AG04449 (cell line): ENCODE measurements at places on chromosomes 7 and 10.

- DNase-seq, result no peak
Observed at GRCh38 chr7:33762911-33763306, 142.4 kb upstream of the BMPER start.

DNA sequence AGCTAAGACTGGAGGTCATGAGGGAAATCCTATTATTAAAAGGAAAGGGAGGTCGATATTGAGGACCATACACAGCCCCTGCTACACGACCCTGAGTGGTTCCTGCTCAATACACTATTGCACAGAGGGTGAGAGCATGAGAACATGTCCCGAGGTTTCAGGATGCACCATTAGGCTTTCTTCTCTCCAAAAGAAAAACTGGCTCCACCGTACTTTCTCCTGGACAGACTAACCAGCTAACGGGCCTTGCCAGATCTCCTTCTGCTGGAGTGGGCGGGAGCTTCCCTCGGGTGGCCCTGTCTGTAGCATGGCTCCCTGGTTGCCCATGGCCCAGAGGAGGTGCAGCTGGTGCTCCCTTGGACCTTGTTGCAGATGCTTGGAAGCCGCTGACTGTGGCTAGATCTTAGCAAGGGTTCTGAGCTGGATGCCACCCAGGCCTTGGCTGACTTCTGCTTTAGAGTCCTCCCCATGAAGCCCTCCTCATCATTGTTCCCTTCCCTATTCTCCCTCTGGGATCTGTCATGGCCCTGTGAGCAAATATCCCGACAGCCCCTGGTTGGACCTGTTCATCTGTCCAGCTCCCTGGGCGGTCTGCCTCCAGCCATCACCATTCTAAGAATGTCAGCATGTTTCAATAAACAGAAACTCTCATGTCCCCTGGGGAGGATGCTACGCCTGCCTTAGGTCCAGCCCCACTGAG lies 52.9 kb upstream of the SHH start:
- DNase-seq, result no peak

- no peak for DNase-seq
Observed at GRCh38 chr10:124076148-124076733, 17.2 kb downstream of the CHST15 start.

DNA sequence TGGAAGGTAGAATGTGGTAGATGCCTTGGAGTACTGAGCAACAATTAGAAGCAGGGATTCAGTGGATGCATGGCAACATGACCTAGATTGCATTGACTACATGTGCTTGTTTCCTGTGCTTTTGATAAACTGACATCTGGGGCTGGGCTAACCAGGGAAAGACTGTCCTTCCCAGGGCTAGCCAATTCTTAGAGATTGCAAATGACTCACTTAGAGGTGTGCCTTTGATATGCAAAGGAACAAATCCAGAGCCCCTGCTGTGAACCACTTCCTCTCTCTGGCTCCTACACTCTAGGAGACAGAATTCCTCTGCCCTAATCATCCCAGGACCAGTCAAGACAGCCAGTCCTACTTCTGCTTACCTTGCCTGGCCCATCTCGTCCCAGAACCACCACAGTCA lies 651.5 kb downstream of the LRMDA start:
- no peak for DNase-seq

GRCh38 chr7:128409596-128410450 lies at the start of gene IMPDH1:
Gene IMPDH1 (minus strand): TSS chr7:128409982. CDS start chr7:128409901, 81 bp downstream.
- no peak for DNase-seq

- DNase-seq, result no peak
Observed at GRCh38 chr10:89942217-89942616, 240.8 kb downstream of the KIF20B start.

DNA sequence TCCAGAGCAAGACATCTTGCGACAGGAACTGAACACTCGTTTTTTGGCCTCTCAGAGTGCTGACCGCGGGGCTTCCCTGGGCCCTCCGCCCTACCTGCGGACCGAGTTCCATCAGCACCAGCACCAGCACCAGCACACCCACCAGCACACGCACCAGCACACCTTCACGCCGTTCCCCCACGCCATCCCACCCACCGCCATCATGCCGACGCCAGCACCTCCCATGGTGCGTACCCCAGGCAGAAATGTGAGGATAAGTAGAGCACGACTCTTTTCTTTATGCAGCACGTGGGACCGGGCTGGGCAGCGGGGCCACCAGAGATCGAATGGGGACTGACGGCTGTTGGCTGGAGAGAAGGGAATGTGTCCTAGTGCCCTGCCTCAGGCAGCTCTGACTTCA lies 365.8 kb upstream of the GALNT17 start:
- no peak for DNase-seq

DNA sequence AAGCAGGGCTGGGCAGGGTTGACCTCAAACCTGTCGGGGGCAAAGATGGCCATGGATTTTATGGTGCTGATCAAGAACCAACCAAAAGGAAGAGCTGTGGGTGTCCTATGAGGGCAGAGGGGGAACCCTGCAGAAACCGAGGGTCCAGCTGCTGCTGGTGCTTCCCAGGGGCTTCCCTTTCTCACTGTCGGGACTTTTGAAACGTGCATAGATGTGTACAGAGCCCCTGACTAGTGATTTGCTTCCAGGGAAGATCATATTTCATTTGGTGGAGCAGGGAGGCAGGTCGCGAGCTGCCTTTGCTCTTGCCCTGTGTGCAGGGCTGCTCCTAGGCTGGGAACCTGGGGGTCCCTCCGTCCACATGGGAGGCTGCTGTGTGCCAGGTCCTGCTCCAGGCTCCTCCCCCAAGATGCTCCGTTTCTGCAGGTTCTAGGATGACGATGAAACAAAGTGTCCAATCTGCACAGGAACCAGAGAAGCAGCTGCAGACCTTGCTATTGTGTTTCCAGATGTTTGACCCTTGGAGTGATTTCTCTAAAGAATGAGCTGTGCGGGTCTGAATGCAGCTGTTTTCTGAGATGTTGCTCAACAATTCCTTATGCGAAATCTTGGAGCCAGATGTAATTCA lies 9.4 kb upstream of the INPP5A start:
- DNase-seq, result no peak

DNA sequence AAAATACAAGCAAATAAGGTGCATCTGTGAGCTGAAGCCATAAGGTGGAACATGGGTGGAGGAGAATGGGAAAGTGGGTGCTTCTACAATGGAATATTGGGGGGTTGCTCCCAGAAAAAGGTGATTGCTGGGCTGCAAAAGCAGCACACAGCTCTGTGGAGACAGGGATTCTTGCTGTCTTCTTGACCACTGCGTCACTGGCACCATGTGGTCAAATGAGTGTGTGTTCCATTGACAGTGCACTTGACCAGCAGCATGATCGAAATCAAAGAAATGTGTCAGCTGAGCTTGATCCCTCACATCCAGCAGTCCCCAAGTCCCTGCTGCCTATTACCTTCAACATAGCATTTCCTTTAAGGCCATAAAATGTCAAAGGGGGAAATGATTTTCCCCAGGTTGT lies 56.2 kb downstream of the GPR26 start:
- no peak for DNase-seq

DNA sequence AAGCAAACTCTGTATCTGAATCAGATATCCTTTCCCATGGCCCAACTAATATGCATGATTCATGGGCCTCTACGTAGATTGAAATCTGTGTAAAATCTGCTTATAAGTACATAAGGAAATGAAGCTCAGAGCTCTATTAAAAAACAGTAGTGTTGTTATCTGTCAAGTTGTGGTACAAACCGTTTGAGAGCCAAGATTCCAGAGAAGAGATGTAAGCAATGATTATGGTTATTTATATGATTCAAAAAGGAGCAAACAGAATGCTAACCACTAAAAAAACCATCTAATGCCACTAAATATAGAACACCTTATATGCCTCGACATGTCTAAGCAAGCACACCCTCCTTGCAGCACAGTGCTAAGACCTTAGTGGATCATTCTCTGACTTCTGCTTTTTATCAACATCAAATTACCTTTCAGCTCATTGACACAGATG lies 26.6 kb downstream of the RPP38 start:
- DNase-seq, result peak; percentile 81

GRCh38 chr7:10802526-10802925 lies 171.1 kb upstream of the PHF14 start:
- no peak for DNase-seq

- DNase-seq, result no peak
Observed at GRCh38 chr10:79494871-79495705, 17.2 kb upstream of the EIF5AL1 start.
